ENCODE measurements at places on chromosomes 7 and 10. TPM values are rescaled to one million over a fixed set of nuclear protein-coding genes. Genes with fewer than 3 reads are reported as not detected.

The C1QL3 gene
- total RNA-seq: 0.21 TPM

The NAMPT gene
- total RNA-seq: 480 TPM

The HIF1AN gene
- 51.3 TPM for total RNA-seq

The AGAP9 gene
- 9.8 TPM for total RNA-seq

The TCF7L2 gene
- total RNA-seq: 0.21 TPM

The PIK3AP1 gene
- 11.7 TPM for total RNA-seq

The SPDYE11 gene
- total RNA-seq: not detected

The CYP3A7 gene
- total RNA-seq: not detected

The PNLIP gene
- not detected for total RNA-seq

The AGR3 gene
- not detected for total RNA-seq

The PNLIPRP2 gene
- not detected for total RNA-seq

The ALOX5 gene
- 2.4 TPM for total RNA-seq

The C10orf62 gene
- not detected for total RNA-seq

The SH2D4B gene
- 0.23 TPM for total RNA-seq

The CAV2 gene
- not detected for total RNA-seq
